ENCODE measurements at places on chromosomes 3 and 15.

- DNase-seq, result no peak
These were observed 143.1 kb downstream of the MYLK start for GRCh38 chr3:123741041-123741511.

DNA sequence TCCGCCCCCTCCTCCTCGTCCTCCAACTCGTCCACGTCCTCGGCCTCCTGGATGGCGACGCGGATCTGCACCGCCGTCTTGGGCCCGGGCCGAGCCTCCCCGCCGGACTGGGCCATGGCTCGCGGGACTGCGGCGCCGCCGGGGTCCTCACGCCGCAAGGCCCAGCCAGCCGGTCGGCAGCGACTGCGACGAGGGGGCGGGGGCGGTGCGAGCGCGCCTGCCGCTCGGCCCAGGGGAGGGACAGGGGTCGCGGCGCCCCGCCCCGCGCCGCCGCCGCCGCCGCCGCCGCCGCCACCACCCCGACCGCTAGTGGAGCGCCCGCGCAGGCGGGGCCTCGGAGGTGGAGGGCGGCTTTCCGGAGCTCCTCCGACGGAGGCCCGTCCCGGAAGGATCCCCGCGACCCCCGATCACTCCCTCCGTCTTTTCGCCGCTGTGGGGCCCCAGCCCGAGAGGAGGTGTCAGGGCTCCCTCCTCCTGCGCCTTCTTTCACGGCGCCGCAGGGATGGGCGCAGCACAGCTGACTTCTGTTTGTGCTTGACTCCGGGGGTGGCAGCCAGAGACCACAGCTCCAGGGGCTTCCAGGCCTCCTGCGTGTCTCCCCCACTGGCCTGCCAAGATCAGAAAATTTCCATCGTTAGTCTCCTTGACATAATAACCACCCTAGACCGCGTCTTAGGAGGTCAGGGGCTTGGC, at the start of gene LARP6:
Gene LARP6, minus strand, starts transcription at position 185 of the 693 bp plus-strand sequence. Its CDS starts 69 bp downstream, at position 116.
- no peak for DNase-seq

DNA sequence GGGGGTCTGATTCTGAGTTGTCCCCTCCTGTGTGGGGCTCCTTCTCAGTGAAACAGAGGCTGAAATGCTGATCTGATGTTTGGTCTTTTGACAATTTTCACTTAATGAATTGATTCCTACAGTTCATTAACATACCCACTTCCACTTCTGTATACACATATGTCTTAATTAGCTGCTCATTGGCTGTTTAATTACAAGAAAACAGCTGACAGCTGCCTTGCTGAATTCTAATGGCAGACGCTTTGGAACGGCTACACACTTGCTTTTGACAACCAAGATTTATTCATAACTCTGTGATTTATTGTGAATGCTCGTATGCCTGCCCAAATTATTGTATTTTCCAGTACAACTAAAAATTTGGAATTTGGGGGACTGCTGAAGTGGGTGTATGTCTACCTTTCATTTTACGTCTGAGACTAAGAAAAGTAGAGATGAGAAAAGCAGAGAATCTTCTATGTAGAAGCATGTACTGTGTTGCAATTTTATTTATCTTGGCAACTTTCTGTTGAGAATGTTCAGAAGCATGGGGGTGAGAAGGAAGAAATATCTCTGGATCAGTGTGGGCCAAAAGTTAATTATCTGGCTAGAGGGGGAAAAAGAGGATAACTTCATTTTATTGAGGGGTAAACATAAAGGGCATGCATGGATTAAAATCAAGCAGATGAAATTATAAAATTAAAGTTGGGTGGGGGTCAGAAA, 46.5 kb upstream of the ICE2 start:
- DNase-seq, result no peak

- DNase-seq, result no peak
These were observed 313.6 kb downstream of the FOXP1 start for GRCh38 chr3:71269906-71270305.

DNA sequence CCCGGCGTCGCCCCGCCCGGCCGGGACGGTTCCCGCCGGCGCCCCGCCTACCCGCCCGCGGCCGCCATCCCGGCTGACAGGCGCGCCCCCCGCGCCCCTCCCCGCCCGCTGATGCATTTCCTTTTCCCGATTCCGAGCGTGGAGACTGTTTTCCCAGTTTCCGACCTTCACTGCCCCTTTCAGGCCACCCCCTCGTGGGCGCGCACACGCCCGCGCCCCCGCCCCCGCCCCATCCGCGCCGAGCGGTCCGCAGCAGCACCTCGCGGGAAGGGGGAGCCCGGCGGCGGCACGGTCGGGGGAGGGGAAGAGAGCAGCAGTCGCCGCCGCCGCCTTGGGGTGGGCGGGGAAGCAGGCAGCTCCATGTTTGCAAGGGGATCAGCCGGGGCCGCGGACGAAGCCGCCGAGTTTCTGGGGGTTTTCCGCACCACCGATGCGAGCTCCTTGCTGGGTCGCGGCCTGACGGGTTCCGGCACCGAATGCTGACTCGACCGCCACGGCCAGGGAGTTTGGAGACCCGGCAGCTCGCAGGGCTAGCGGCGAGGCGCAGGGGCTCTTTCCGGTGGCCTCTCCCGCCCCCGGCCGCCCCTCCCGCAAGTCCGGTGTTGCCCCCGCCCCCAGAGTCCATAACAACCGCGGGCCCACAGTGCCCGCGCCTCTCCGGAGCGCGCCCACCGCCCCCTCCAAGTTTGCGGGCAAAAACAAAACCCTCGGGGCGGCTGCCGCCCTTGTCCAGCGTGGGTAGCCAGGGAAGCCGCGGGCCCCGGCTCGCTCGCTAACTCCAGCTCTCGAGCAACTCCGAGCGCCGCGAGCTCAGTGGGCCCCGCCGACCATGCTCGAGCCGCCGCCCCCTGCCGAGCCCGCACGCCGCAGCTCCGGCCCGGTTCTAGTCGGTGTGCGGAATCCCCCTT, 3.2 kb upstream of the SIN3A start:
- DNase-seq, result peak; percentile 58

- no peak for DNase-seq
These were observed 100.0 kb downstream of the PCCB start for GRCh38 chr3:136350132-136350531.

DNA sequence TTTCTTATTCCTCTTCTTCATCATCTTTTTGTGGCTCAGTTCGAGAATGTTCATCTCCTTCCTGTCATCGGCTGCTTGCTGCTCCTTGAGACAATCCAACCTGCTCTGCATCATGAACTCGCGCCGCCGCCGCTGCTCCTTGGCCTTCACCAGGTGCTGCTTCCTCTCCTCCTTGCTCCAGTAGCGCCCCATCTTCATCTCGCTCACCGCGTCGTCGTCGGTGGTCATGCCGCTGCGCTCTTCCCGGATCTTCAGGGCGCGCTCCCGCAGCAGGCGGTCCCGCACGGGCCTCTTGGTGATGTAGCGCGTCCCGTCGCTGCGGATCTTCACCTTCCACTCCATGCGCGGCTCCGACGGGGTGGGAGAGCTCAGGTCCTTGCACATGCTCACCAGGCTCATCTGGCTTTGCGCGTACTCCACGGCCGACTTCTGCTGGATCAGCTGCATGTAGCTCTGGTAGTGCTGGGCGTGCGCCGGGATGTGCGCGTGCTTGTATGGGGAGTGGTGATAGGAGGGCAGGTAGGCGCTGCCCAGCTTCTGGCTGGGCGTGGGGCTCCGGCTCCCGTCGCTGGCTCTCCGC, 241.2 kb downstream of the PDZRN3 start:
- DNase-seq, result no peak

GRCh38 chr3:158668506-158668905, 3.9 kb downstream of the LXN start:
- DNase-seq, result no peak

DNA sequence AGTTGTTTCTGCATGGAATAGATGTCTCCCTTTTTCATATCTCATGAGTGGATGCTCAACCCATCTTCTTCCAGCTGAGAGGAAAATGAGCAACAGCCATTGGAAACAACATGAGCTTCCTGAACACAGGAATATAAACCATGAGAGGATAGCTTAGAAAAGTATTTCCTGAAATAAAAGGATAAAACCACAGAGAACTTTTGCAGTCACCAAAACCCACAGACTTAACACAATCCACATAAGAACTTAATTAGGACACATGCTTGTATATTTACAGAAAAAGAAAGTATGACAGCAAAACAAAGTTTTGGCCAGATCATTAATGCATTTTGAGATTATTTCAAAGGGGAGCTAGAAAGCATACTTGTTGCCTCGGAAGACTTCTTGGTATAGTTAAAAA, 180.5 kb upstream of the RASGRP1 start:
- DNase-seq, result no peak

- DNase-seq, result no peak
These were observed 45.0 kb downstream of the SMAD3 start for GRCh38 chr15:67110361-67110781.

GRCh38 chr15:86162172-86162591, 82.5 kb downstream of the AGBL1 start:
- no peak for DNase-seq

DNA sequence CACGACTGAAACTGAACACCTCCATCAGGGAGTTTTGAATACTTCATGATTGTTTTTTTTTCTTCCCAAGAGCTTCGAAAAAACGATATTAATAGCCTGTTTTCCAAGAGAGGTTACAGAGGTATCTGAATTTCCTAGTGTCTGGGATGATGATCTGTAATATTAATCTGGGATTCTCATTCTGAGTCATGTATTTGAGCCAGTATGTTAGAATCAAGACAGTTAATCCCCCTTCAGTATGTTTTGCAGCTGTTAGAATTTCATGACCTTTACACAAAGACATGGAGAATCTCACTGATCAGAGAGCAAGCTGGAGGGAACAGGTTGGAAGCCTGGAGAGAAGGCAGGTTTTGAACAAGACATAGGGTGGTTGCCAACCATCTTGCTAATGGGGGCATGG, 234.5 kb upstream of the GAP43 start:
- no peak for DNase-seq

DNA sequence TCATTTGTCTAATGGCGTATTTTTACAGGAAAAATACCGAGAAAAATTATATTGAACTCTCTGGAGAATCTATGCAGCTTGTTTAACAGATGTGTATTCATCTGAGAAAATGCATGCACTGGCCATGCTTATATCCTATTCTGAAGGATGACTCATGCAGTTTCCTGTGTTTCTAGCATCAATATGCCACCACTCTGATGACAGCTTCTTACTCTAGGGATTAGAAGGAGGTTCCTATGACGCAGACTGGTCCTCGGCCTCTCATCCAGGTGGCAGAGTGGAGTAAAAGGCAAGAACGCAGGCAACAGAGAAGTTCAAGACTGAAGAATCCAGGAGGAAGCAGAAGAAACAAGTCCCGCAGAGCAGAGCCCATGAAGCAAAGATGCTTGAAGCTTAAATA, 910.0 kb upstream of the ROBO1 start:
- DNase-seq, result no peak

DNA sequence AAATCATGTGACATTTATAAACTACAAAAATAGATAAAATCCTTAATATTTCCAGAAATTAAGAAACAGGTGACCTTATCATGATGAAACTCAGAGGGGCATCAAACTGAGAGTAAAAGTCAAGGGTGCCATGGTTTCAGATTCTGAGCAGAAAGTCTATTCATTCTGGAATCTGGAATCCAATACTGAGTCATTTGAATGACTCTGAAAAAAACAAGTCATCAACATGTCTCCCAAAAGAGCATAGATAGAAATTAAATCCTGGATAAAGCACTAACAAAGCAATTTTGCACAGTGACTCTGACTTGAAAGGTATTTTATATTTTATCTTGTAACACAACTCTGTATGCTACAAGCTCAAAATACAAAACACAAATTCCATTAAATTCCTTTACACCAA, 23.4 kb downstream of the STAC start:
- DNase-seq, result no peak

GRCh38 chr3:46915297-46915822, 37.8 kb downstream of the PTH1R start:
- DNase-seq, result no peak

DNA sequence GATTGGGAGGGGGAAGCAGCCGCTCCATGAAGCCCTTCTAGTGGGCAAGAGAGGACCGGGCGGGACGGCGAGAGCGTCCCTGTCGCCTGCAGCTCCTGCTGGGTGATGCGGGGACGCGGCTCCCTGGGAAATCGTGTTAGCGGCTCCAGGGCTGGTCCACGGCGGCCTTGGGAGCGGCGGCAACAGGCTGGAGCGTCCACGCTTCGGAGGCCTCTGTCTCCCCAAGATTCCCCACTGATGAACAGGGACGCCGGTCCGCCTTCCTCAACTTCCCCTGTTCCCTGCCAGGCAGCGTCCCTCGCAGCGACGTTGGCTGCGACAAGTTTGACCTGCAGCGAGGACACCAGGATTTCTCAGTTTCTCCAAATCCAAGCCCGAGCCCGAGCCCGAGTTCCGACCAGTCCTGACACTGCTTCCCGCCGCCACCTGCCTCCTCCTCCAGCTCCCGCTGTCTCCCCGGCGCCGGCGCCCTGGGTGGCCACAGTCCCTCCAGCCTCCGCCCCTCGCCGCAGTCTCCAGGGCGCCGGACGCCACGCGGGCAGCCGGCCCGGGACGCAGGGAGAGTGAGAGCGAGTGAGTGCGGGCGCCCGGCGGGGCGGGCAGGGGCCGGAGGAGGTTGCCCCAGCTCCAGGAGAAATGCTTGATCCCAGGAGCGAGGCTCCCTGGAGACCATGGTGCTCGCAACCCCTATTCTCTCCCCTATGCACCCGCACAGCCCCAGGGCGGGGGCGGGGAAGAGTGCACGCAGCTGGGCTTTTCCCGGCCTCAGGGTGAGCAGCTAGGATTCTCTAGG, 78.1 kb upstream of the RNF7 start:
- no peak for DNase-seq

GRCh38 chr15:67085818-67086636, 20.6 kb downstream of the SMAD3 start:
- no peak for DNase-seq

- DNase-seq, result no peak
These were observed 29.8 kb upstream of the PTPRG start for GRCh38 chr3:61531528-61531927.

DNA sequence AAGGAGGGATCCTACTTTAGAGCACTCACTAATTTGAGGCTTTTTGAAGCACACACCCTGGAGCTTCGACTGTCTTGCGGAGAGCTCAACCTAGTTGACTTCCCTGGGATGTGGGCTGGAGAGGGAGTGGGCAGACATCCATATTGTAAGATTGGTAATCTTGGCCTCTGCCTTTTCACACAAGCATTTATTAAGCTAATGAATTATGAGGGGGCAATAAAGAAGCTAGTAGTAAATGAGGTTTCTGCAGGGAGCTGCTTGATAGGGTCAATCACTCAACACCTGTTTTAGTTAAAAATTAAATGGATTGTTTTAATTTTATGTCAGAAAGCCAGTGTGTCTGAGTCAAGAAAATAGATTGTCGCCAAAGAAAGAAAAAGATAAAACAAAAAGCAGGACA, 76.3 kb downstream of the PDZRN3 start:
- no peak for DNase-seq

- DNase-seq, result no peak
These were observed 39.0 kb downstream of the CMSS1 start for GRCh38 chr3:99856437-99857220.

GRCh38 chr3:39063143-39063542, 11.3 kb downstream of the WDR48 start:
- DNase-seq, result no peak

All from stimulated activated CD8-positive, alpha-beta memory T cell treated with anti-CD3 and anti-CD28 coated beads, Interleukin-7, amount 100 ng/mL, for 1 hour (primary cell).